T-helper 17 cell (primary cell): ENCODE measurements at places on chromosomes 1 and 21. TPM values are rescaled to one million over a fixed set of nuclear protein-coding genes. Genes with fewer than 3 reads are reported as not detected.
A peak's percentile ranks its signal among the peaks of the same experiment; 100 is the strongest.

The ADAM30 gene
- total RNA-seq: not detected

The AMY1A gene
- not detected for total RNA-seq

The PRKAB2 gene
- total RNA-seq: 6.0 TPM

- DNase-seq: no peak
Measured at GRCh38 chr1:55445416-55445815, 230.3 kb upstream of the USP24 start.

DNA sequence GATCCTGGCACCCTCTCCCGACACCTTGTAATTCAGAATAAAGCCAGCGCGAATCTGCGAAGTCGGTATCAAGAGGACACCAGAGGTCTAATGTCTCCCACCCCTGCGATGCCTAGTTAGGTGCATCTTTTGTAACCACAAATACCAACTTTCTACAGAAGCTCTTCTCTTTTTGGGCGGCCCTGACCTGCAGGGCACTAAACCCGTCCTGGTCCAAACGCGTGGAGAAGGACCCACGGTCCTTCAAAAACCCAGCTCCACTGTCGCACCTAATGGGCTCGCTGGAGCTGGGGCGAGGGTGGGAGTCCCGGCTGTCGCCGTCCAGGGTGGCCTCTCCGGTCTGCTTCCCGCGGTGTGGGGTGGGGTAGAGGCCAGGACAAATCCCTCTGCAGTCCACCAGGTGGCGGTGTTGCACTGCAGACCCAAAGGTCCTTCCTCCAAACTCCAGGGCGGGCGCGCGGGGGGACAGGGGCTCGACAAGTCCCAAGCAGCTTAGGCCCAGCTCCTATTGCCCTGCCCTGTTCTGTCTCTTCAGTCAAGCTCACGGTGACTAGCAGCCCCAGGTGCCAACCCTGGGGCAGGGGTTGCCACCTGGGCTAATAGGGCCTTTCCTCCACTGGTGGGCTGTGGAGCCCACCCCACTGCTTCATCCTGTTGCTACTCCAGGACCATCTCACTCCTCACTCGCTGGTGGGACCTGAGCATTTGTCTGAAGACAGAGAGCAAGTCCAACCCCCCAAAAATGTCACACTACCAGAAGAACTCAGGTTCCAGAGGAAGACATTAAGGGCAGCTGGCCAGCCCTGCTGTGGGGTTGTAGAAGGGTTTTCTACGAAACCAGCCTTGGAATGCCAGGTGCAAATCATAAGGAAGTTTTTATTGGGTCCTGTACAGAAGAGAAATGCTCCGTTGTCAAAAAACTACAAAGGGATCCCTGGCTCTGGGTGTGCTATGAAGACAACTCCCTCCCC, 2.8 kb downstream of the HES3 start:
- peak; percentile 76 for DNase-seq

GRCh38 chr1:50967416-50968157, 2.5 kb upstream of the CDKN2C start:
- DNase-seq: no peak

DNA sequence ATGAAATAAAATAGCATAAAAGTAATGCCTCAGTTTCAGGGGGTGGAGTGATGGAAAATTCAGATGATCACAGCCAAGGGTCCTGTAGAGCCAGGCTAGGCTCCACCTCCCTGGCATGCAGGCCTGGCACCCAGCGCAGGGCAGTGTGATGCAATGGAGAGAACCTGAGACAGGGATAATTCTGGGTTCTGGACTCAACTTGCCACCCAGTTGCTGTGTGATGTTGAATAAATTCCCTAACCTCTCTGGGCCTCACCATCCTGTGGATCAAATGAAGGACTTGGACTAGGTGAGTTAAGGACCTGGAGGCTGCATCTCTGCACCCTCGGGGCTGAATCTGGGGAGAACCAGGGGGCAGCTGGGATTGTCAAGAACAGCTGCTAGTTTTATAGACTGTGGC, 17.0 kb downstream of the PADI2 start:
- DNase-seq: no peak

DNA sequence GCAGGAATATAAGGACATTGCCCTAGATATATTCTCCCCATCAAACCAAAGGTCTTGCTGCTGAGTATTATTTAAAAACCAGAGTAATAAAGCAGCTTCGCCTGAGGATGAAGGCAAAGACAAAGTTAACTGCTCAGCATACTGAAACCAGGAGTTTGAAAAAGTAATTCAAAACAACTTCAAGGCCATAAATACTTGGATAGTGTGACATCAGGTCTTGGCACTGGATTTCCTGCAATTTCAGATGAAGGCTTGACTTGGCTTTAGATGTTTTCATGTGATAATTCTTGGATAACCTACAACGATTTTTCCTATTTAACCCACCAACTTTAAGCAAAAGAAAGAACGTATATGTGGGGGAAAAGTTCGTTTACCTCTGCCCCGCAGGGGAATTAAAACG, 10.6 kb downstream of the SOD1 start:
- no peak for DNase-seq

GRCh38 chr1:118970451-118970850, 17.7 kb downstream of the TBX15 start:
- no peak for DNase-seq

DNA sequence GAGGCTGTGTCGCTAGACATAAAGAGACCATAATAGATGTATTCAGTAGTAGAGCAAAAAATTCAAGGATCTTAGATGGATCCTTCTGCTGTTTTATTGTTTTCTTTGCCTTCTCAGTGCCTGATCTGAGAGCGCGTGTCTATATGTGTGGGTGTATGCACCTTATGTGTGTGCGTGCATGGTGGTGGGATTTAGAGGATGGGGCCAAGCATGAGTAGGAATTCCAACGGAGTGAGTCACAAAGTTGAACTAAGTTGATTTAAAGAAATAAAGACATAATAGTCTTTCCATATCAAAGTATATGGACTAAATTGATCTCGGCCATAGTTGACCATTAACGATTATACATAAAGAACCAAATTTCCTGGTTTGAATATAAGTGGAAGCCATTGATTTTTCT, 178.7 kb downstream of the CYYR1 start:
- DNase-seq: no peak

- no peak for DNase-seq
Measured at GRCh38 chr1:28249013-28249865, 10.1 kb upstream of the SESN2 start.
